Activated CD4-positive, alpha-beta T cell treated with anti-CD3 and anti-CD28 coated beads, Interleukin-2, amount 10 ng/mL, durations not matched to agents 7 days and 5 days (primary cell): ENCODE measurements at places on chromosomes 6 and 20. TPM values are rescaled to one million over a fixed set of nuclear protein-coding genes. Genes with fewer than 3 reads are reported as not detected.

Gene PDE7B
- 0.57 TPM for total RNA-seq

DNA sequence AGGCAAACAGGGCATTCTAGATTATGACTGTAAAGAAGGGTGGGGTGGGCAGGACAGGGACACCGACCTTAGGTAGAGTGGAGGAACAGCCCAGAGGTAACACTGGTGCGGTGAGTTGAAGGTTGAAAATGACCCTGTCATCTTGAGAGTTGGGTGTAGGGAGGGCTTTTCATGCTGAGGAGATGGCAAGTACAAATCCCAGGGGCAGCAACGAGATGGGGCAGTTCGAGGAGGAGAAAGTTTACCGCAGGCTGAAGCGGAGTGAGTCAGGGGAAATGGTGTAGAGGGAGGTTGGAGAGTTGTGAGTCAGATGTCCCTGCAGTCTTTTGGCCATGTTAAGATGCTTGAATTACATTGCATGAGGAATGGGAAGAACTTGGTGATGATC, 101.1 kb downstream of the HIVEP1 start:
- peaks cover 53% of the 10 kb centered on the region for H3K36me3 ChIP-seq
- no peak for DNase-seq
- no peak overlapping the region for H3K4me3 ChIP-seq
- no peaks in the 10 kb centered on the region for H3K27me3 ChIP-seq

DNA sequence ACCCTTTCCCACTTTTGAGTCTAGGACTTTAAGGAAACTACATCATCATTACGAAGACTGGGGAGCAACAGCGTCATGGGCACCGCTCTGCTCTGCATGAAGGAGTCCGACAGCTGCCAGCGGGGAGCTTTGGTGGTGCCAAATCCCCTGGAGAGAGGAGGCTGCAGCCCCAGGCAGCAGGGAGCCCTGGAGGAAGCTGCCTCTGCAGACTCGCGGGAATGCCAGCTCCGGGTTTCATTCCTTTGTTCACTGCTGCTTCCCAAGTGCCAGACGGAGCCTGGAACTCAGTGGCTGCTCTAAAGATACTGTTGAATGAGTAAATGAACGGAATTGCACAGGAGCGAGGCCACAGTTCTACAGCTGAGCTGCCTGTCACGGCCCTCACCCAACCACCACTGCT, 196.5 kb upstream of the THBS2 start:
- no peak overlapping the region for H3K4me3 ChIP-seq
- H3K4me1 ChIP-seq: no peaks in the 10 kb centered on the region
- H3K27me3 ChIP-seq: no peaks in the 10 kb centered on the region
- no peak overlapping the region for H3K27ac ChIP-seq

- no peaks in the 10 kb centered on the region for H3K36me3 ChIP-seq
- H3K27ac ChIP-seq: no peak overlapping the region
- DNase-seq: no peak
- H3K4me3 ChIP-seq: no peak overlapping the region
Observed at GRCh38 chr6:79435746-79436145, 101.5 kb downstream of the LCA5 start.

Gene LY6G6C
- not detected for total RNA-seq
